Urothelium cell line (cell line): ENCODE measurements at places on chromosomes 5 and 9.

- no peak for DNase-seq
Measured at GRCh38 chr9:116792271-116792670, 105.2 kb downstream of the TRIM32 start.

DNA sequence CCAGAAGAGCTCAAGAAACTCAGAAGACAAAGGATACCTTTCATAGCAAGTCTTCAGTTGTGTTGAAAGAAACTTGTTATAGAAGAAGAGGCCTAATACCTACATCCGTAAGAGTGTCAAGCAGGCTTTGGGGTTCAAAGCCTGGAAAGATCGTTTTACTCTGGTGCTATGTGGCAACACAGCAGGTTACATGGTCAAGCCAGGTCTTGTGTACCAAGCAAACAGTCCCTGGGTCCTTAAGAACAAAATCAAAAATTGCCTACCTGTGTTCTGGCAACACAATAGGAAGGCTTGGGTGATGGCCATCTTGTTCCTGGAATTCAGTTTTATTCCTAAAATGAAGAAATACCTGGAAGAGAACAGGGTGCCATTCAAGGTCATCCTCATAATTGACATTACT, 32.0 kb upstream of the LRRC19 start:
- no peak for DNase-seq

DNA sequence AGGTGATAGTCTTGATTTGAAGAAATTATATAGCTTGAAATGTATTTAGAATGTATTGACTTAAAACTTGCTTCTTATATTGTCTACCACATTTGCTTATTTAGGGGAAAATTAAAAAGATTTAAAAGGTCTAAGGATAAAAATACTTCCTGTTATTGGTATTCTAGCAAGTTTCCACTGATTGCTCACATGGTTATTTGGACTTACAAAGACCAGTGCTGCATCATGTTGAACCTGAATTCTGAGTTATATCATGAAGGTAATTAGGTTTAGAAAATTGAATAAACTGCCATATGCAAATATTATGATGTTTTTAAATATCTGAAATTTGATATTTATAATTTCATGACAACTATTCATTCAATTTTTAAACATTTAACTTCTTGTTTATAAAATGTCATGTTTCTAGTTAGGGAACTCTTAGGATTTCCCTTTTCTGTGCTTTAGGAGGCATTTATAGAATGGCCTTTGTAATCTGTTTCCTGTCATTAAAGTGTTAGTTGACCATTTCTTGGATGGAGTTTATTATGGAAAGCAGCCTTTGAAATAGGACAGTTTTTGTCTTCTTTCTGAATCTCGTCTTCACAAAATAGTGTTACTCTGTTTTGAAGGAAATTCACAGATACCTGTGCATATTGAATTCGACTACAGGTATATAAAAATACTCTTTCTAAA, 85.8 kb downstream of the MTREX start:
- no peak for DNase-seq

- peak; percentile 72 for DNase-seq
Measured at GRCh38 chr9:37938121-37938891, 34.4 kb upstream of the SLC25A51 start.

- DNase-seq: no peak
Measured at GRCh38 chr9:75990156-75990555, 99.7 kb downstream of the PCSK5 start.

- DNase-seq: no peak
Measured at GRCh38 chr5:156361436-156362109, 34.6 kb downstream of the SGCD start.

DNA sequence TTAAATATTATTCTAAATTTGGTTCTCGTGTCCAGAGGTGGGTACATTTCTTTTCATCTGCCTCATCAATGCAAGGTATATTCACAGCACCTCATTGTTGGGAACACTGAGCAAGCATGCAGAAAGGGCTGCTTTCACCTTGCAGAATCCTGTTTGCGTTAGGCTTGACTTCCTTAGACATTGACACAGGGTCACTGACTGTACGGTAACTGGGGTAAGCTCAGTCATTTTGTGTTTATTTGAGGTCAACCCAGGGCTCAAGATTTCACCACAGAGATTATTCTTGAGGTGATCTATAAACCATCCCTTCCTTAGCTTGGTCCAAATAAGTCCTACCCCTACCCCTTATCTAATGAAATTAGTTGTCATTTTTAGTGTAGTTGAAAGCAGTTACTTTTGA, 1.7 kb upstream of the PTPDC1 start:
- DNase-seq: no peak

DNA sequence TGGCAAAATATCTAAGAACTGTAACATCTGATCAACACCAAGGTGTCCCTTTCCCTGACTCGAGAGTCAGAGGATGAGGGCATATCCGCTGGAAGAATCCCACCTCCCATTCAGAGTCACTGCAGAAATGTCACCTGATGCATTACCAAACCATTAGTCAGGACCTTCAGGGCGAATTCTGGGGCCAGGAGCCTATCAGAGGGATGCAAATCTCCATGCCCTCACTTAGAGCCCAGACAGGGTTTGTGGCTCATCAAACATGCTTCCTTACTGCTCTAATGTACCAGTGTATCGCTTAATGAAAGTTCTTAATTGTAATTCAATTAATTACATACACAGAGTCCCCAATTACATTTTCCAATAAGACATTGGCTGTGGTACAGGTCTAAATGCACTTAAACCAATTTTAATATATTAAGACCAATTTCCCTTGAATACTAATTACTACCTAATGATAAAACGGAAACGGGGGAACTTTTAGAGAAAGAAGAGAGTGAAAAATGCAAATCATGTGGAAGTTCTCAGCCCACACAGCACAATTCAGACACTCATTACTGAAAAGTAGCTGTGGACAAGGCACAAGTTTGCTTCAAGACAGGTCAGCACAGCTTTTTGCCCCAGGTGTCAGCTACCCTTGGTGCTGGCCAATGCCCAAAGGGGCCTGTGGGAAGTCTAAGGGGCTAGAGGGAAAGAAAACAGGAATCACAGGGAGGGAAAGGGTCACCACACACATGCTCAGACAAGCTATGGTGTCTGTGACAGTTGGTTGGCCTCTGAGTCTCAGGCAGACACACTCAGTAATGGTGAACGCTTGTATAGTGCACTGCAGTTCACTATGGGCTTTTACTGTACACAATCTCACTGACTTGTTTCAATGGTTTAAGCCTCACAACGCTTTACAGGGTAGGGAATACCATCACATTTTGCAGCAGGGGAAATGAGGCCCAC, 211.6 kb downstream of the MAPKAP1 start:
- peak; percentile 8 for DNase-seq

GRCh38 chr5:172714491-172715420, 56.2 kb downstream of the DUSP1 start:
- DNase-seq: peak; percentile 75

DNA sequence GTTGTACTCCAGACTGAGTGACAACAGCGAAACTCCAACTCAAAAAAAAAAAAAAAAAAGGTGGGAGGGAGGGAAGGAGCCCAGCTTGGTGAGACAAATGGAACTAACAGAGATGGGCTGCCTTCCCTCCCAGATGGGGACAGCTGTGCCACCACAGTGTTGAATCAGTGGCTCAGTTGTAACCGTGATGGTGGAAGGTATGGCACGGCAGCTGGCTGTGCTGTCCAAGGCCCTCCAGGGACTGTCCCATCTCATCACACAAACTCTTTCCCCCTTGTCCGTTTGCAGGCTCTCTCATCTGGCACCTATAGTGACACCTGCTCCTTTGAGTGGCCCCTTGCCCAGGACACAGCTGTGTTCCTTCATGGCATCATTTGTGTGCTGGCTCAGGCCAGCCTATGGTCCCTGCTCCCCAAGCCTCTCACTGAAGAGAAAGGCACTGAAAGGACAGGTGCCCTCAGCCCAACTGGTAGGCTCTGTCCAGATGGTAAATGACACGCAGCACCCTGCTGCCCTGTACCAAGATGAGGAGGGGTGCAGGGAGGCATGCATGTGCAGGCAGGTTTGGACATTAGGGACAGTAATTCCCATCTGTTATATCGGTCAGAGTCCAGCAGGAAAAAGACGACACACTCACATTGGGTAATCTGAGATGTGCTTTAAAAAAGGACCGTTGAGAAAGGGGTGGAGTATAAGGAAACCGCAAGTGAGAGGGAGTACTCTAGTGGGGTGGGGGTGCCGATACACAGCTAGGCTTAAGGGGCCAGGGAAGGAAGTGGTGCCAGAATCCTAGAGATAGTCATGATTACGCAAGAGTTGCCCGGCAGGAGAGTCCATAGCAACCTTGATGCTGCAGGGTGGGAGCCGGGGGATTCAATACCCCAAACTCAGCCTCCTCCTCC, 4.3 kb downstream of the SMIM33 start:
- no peak for DNase-seq

DNA sequence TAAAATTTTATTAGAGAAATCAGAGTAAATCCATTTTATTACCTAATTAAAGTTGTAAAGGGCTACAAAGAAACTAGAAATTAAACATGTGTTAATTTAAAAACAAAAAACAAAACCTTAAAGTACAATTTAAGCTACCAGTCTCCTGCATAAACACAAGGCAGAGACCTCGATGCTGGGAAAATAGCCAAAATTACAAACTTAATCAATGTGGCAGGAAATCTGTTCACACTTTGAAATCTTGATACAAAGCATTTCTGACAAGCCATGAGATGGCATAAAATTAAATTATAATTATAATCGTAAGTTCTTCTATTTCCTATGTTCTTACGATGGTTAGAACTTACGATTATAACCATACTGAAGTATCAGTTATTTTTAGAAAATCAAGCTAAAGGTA, 158.0 kb upstream of the FREM1 start:
- DNase-seq: no peak
